ENCODE measurements at places on chromosomes 16 and 17. TPM values are rescaled to one million over a fixed set of nuclear protein-coding genes. Genes with fewer than 3 reads are reported as not detected.

DNA sequence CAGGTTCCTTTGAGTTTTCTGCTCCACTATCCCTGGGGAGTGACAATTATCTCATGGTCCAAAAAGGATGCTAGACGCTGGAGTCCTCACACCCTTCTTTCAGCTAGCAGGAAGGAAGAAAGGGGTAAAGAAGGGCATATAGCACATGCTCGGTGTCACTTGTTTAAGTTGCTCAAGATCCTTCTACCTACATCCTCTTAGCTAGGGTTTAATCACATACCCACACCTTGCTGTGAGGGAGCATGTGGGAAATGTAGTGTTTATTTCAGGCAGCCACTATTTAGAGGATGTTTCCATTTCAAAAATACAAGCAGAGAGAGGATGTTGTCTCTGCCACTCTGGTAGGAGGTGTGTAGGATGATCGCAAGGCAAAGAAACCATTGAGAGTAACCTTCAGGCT lies 4.5 kb downstream of the PRKCB start:
- H3K27me3 ChIP-seq, result peaks cover 47% of the 10 kb centered on the region
- no peak overlapping the region for H3K4me3 ChIP-seq
- DNase-seq, result no peak

GRCh38 chr16:89195521-89196171 lies 4.7 kb downstream of the SLC22A31 start:
- peaks cover 7% of the 10 kb centered on the region for H3K4me1 ChIP-seq
- no peak for DNase-seq
- H3K27ac ChIP-seq, result no peak overlapping the region
- H3K27me3 ChIP-seq, result peaks cover 31% of the 10 kb centered on the region
- no peaks in the 10 kb centered on the region for H3K36me3 ChIP-seq
- H3K4me3 ChIP-seq, result no peak overlapping the region

- H3K27me3 ChIP-seq, result peaks cover 20% of the 10 kb centered on the region
- H3K27ac ChIP-seq, result no peak overlapping the region
- H3K4me3 ChIP-seq, result no peak overlapping the region
- peak; percentile 84 for DNase-seq
- H3K4me1 ChIP-seq, result no peaks in the 10 kb centered on the region
Observed at GRCh38 chr16:68520649-68521086, 18.4 kb upstream of the ZFP90 start.

DNA sequence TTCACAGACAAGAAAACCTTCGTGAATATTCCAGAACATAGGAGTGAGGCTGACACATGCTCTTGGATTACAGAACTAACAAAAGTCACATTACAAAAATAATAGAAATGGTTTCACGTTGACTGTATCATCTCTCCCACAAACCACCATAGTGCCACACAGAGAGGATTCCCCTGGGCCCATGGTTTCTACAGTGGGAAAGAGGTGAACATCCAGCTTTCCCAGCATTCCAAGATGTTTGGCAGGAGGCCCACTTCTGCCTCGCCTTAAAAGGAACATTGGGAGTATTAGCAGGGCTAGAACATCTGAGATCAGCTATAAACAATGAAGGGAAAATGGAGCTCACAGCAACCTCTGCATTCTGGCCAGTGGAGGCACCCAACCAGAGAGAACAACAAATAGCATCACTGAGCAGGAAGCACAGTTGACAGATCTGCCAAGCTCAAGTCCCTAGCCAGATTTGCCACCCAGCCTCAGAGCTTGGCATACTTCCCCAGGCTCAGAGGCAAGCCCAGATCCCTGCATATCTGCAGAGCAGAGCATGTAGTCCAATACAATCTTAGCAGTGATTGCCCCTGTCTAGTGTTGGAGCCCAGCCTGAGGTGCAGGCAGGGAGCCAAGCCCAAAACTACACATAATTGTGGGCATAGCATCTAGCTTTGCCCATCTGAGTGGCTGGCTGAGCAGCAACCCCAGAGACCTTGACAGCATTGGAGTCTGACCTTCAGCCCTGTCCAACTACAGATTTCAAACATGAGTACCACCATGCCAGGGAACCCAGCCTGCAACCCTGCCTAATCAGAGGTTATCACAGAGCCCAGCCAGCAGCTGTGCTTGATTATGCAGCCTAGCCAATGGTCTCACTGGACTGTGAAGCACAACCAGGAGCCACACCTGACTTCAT lies 260.4 kb downstream of the CEP112 start:
- H3K27me3 ChIP-seq, result no peaks in the 10 kb centered on the region
- DNase-seq, result peak; percentile 60
- peak overlapping the region; percentile 64 for H3K27ac ChIP-seq
- H3K4me1 ChIP-seq, result no peaks in the 10 kb centered on the region
- H3K36me3 ChIP-seq, result no peaks in the 10 kb centered on the region

GRCh38 chr17:51372345-51373004 lies 112.1 kb downstream of the UTP18 start:
- no peaks in the 10 kb centered on the region for H3K4me1 ChIP-seq
- no peak overlapping the region for H3K4me3 ChIP-seq
- no peaks in the 10 kb centered on the region for H3K27me3 ChIP-seq
- DNase-seq, result no peak

- H3K27me3 ChIP-seq, result no peaks in the 10 kb centered on the region
- peaks cover 7% of the 10 kb centered on the region for H3K4me1 ChIP-seq
- H3K36me3 ChIP-seq, result no peaks in the 10 kb centered on the region
Observed at GRCh38 chr17:49775546-49776260, 11.8 kb upstream of the FAM117A start.

DNA sequence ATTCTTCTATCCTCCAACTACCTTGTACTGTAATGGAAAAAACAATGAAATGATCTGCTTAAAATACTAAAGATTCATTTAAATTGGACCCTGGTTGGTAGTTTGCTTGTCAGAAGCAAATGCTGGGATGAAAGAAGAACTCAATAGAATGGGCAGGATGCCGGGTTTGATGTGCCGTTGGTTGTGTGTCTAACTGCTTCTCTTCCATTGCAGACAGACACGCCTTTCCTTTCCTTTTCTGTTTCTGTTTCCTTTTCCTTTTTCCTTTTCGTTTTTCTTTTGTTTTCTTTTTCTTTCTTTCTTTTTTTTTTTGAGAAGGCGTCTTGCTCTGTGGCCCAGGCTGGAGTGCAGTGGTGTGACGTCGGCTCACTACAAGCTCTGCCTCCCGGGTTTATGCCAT lies 64.6 kb downstream of the PLCG2 start:
- no peaks in the 10 kb centered on the region for H3K27me3 ChIP-seq
- H3K4me1 ChIP-seq, result no peaks in the 10 kb centered on the region

DNA sequence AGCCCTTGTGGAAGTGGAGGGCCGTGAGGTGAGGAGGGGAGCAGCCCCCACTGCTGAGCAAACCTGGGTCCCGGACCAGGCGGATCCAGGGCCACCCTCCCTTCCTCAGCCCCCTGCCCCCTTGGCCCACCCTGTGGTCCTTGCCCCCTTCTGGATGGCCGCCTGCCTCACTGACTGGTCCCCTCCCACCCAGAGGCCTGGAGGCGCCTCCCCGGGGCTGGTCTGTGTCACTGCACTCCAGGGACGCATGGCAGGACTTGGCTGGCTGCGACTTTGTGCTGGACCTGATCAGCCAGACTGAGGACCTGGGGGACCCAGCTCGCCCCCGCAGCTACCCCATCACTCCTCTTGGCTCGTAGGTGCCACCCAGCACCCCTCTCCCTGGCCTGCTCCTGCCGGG lies 19.2 kb upstream of the SMIM5 start:
- no peaks in the 10 kb centered on the region for H3K27me3 ChIP-seq
- no peak overlapping the region for H3K4me3 ChIP-seq
- DNase-seq, result no peak
- peaks cover 3% of the 10 kb centered on the region for H3K36me3 ChIP-seq

The C16orf54 gene
- total RNA-seq, result 0.42 TPM

The SLC46A1 gene
- total RNA-seq, result 3.7 TPM

The LRRC37A2 gene
- total RNA-seq, result 5.9 TPM

The SEPTIN12 gene
- not detected for total RNA-seq

The MT3 gene
- 3.4 TPM for total RNA-seq

The CA5A gene
- not detected for total RNA-seq
